RWPE2 (cell line): ENCODE measurements at places on chromosomes 4 and X.

GRCh38 chr4:26864899-26865298 is 4.3 kb downstream of the STIM2 start:
- DNase-seq, result no peak

GRCh38 chrX:134773041-134773440 is 114.8 kb upstream of the PLAC1 start:
- no peak for DNase-seq

- no peak for DNase-seq
Measured at GRCh38 chrX:54180403-54180802, 2.7 kb downstream of the FAM120C start.

GRCh38 chrX:16654093-16654492 is 4.1 kb downstream of the S100G start:
- no peak for DNase-seq

DNA sequence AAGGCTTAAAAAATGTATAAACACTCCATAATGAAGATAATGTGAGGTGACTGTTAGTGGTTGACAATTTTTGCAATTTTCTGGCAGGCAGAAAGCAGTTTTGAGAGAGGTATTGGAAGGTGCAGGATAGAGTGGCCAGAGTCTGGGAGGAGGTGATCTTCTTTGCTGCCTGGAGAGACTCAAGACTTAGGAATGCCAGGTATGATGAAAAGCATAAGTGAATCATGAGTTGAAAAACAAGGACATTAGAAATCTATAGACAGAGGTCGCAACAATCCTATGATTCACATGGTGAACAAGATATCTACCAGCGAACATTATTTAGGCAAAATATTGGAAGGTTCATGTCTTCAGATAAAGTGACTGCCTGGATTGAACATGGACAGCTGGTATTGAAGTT is 118.5 kb downstream of the CFAP299 start:
- no peak for DNase-seq

DNA sequence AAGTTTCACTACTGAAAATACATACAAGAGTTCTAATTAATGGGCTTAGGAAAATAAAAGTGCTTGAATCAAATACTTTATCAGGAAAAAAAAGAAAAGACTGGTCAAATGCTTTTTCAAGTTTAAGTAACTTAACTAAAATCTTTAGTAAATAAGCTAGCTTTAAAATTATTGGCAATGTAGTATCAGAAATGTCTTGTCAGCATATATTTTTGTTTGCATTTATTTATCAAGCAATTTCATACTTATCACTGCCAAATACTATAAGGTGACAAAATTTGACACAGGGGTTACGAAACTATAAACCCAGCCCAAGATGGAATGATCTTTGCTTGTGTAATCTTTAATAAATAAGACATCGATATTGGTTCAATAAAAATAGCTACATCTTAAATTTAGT is 31.8 kb upstream of the MAGEA4 start:
- no peak for DNase-seq

- no peak for DNase-seq
Measured at GRCh38 chr4:84467601-84468000, 31.5 kb downstream of the NKX6-1 start.

DNA sequence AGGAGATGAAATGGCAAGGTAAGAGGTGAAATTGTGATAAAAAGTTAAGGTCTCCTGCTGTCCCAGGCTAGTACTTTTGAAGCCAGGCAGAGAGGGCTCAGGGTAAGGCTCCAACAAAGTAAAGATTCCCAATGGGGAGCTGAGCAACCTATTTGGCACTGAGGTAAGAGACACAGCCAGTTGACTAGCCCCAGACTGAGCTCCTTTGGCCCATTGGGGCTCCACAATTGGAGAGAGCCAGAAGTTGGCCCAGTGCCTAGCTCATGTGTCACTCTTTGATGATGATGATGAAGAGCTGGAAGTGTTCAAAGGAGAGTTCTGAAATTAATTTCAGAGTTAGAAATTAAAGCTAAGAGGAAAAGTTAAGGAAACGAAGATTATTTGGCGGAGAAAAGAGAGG is 94.6 kb downstream of the RLIM start:
- DNase-seq, result no peak

DNA sequence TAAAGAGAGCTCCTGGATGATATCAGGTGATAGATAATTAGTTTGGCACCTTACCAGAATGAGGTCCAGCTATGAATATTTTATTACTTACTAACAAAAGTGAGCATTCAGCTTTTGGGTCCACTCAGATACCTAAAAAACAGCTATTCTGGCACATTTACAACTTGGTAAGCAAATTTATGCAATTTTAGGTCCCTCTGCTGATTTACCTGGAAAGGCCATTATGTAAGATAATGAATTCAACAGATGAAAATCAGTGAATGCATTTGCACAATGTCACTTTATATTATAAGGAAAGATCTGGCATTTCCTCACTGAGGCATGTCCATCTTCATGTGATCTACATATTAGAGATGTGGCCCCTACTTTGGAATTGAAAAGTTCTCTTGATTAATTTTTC is 517.0 kb downstream of the SPRY1 start:
- DNase-seq, result no peak

DNA sequence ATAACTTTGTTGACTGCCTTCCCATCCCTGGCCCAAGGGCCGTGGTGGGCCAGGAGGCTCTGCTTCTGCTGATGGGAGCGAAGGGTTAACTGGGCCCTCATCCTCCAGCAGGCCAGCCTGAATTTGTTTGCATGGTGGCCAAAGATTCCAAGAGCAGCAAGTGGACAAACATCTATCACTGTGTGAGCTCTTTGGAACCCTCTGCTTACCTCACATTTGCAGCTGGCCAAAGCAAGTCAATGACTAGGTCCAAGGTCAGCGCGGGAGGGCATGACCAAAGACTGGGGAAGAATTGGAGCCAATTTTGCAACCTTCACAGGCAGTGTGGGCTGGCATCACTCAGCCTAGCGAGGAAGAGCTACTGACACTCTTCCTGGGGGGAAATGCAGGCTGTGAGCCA is 67.8 kb upstream of the ATP6AP2 start:
- no peak for DNase-seq

- no peak for DNase-seq
Measured at GRCh38 chr4:2753436-2753835, 2.7 kb downstream of the TNIP2 start.

DNA sequence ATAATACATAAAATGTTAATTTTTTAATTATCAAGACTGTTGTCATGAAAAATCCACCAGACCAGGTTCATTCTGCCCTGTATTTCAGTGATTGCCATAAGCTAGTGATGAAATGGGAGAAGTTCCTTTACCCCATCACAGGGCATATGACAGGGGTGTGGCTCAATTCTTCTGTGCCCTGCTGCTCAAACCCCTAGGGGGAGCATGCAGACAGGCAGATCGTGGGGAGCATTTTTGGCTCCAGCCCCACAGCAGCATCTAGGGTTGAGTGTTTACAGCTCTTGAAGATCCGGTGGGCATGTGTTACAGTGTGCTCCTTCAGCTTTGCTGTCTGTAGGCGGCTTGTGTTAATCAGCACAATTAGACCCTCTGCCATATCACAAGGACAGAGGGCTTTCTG is 700.7 kb downstream of the PCDH18 start:
- no peak for DNase-seq

DNA sequence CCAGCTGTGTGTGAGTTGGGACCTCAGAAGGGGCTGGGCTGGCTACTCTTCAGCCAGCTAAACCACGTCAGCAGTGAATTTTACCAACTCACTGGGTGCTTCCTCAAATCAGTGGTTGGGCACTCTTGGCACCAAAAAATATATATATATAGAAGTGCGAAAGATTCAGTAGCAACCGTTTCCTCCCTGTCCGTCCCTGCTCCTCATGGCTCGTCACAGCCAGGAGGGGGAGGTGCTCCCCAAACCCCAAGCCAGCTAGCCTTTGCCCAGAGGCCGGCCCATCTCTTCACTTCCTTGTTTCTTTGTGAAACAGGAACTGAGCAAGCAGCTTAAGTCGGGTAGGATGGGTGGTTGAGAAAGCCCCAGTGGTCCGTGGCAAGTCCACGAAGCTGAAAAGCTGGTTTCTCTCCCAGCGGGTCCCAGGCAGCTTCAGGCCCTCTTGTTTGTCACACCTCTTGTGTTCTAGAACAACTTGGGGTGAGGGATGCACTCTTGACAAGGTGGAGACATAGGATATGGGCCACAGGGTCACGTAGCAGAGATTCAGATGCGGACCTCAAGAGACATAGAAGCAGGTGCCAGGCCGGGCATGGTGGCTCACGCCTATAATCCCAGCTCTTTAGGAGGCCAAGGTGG is 6.8 kb upstream of the SASH3 start:
- DNase-seq, result no peak

GRCh38 chr4:13285336-13285735 is 198.8 kb downstream of the RAB28 start:
- no peak for DNase-seq

- DNase-seq, result no peak
Measured at GRCh38 chr4:7003879-7004240, 39.3 kb upstream of the TADA2B start.

DNA sequence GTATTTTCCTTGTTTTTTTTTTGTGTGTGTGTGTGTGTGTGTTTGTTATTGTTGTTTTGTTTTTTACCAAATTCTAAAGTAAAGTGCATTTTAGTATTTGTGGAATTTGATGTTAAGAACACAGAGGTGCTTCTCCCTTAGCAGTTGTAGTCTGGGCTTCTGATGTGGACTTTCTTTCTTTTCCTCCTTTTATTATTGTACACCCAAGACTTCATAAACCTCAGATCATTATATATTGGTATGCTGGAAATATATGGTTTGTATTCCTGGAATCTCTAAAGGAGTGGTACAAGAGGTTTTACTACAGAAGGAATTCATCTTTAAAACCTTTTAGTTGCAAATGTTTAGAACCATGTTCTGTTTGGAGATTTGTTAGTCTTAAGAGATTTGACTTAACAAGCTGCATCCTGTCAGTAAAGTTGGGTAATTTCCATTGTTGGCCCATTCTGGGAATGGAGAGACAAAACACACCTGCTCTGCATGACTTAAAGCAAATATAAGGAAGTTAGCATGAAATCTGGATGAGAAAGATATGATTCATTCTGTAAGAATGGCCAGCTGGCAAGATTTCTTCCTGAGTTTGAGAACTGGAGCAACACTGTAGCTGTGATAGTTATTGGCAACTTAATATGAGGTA is 64.0 kb downstream of the SMAD1 start:
- no peak for DNase-seq

GRCh38 chr4:37653601-37654000 is 32.6 kb downstream of the RELL1 start:
- no peak for DNase-seq

DNA sequence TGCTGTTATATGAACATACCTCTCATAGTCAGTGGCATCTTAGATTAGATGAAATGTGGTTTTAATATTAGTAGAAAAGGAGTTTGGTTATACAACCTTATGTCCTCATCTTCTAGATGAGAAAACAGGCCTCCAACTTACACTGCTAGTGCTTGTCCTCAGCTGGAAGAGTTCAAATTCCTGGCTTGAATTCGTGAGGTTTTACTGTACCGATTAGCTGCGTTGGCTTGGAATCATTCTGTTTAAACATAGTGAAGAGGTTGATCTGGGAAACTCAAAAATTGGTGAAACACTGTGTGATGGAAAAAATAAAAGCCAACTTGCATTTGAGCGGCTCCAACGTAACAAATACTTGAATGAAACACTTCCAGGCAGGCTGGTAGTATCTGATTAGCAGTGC is 81.0 kb downstream of the LNX1 start:
- DNase-seq, result no peak

- no peak for DNase-seq
Measured at GRCh38 chr4:83247415-83248357, 36.9 kb downstream of the COQ2 start.

DNA sequence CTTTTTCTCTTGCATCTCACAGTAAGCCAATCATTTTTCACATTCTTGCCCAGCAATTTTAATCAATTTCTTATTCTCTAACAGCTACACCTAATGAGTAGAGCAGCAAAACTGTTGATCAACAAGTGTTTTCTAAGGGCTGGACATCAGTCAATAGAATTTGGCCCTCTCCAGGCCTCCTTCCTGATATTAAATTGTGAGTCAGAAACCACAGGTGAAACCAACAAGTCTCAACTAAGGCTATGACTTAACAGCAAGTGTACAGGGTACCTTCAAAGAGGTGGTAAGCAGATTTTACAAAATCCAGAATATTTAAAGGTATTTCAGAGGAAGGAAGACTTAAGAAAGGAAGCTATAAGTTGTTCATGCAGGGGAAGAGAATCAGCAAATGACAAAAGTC is 156.5 kb upstream of the ARHGAP24 start:
- no peak for DNase-seq

GRCh38 chrX:41066391-41066790 is 18.9 kb upstream of the USP9X start:
- no peak for DNase-seq

GRCh38 chr4:152501846-152502536 is 33.9 kb downstream of the FBXW7 start:
- no peak for DNase-seq

DNA sequence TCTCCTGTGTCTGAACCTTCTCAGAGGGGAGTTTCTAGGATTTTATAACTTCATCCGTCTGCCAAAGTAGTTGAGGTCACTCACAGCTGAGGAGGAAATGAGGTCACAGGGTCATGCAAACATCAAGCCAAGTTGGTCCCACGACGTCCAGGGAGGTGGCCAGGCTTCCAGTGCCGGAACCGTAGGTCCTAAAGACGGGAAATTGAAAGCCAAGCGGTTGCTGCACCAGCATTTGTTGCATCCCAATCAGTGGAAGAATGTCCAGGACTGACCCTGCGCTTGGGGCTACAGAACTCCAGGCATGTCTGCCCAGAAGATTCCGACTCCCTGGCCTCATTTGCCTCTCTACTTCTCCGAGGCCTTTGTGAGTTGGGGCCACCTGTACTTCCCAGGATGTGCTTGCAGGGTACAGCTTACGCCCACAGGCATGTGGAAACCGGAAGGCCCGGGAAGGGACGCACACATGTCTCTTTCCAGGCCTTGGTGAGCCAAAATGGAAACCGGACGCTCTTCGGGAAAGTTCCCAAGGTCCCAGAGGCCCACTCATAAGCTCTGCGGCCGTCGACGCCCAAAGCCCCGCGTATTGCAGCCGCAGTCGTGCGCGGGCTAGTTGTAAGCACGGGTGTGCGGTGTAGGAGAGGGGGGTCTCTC is 9.3 kb downstream of the PRDM8 start:
- DNase-seq, result no peak

DNA sequence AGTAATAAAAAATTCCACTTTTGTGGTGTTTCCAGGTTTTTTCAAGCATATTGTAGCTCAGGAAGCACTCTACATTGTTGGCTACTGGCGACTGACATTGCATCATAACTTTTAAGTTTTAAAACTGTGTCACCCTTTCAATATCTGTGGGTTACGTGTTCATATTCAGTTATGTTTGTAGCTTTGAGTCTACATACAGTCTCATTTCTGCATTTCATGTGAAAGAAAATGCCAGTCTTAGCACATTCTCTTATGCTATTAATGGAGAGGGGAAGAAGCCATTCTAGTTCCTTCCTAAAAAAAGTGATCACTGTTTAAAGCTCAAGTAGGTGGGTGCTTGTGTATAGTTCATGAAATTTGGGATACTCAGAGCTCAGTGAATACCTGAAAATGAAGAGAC is 38.1 kb downstream of the DIAPH2 start:
- DNase-seq, result no peak

DNA sequence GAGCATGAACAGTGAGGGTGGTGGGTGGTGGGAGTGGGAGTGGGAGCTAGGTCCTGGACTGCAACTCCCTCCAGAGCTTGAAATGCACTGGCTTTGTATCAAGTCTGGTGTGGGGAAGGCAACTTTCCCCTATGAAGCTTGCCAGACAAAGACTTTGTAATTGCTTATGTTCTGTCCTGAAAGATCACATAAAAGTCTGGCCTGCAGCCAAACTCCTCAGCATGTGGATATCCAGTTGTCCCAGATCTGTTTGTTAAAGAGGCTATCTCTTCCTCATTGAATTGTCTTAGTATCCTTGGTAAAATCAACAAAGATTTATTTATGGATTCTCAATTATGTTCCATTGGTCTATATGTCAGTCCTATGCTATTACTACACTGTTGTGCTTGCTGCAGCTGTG is 607.9 kb downstream of the GLUD2 start:
- no peak for DNase-seq
